ENCODE measurements at places on chromosomes 16 and 17.

GRCh38 chr16:88379694-88380040 is 3.1 kb upstream of the ZNF469 start:
- no peak for DNase-seq

DNA sequence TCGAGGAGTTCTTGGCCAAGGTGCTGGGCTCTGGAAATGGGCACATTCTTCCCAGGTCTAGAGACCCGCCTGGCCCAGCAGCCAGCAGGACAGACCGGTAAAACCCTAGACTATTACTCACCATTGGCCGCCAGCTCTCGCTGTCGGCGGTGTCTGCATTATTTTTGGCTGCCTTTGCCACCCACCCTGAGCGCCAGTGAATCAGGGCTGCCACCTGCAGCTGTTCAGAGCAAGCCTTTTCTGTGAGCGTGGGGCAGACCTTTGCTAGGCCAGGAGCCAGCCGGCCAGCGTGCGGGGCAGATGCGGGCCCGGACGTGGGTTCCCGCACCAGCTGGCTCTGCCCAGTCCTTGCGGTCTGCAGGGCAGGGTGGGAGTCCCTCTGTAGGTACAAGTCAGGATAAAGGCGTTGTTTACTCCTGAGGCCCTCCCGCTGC is 15.8 kb upstream of the CLEC18A start:
- DNase-seq = no peak

GRCh38 chr16:1375741-1376410 is 24.1 kb downstream of the GNPTG start:
- no peak for DNase-seq

- DNase-seq = no peak
Observed at GRCh38 chr16:56424404-56424764, 961 bp downstream of the AMFR start.

- no peak for DNase-seq
Observed at GRCh38 chr16:85998171-85998867, 99.4 kb downstream of the IRF8 start.

Measured in neuronal stem cell (in vitro differentiated cells).